ENCODE measurements at places on chromosomes 7 and 10.

GRCh38 chr7:36291387-36292316 lies 98.0 kb upstream of the ANLN start:
- peak; percentile 41 for DNase-seq

DNA sequence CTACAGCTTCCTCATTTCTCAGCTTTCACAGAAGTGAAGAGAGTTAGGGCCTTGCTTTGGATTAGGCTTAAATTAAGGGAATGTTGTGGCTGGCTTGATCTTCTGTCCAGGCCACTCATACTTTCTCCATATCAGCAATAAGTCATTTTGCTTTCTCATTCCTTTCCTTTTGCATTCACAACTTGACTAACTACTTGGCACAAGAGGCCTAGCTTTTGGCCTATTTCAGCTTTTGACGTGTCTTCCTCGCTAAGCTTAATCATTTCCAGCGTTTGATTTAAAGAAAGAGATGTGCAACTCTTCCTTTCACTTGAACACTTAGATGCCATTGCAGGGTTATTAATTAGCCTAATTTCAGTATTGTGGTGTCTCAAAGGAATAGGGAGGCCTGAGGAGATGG lies 712.0 kb downstream of the INHBA start:
- no peak for DNase-seq

DNA sequence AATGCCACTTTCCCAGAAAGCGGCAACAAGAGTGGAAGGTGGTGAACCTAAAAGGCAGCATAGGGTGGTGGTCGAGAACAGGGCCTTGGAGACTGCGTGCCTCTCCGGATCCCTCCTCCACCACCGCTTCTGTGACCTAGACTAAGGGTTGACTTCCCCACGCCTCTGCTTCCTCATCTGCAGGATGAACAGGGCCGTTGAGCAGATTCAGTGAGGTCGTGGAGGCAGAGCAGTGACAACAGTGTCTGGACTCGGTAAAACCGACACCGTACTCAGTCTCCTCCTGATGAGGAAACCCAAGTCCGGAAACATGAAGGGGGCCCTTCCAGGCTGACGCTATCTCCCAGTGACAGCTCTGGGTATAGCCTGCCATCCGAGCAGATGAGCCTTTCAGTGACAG lies 162.6 kb downstream of the CELF2 start:
- DNase-seq = no peak

GRCh38 chr7:115658223-115658622 lies 372.3 kb downstream of the TFEC start:
- DNase-seq = no peak

DNA sequence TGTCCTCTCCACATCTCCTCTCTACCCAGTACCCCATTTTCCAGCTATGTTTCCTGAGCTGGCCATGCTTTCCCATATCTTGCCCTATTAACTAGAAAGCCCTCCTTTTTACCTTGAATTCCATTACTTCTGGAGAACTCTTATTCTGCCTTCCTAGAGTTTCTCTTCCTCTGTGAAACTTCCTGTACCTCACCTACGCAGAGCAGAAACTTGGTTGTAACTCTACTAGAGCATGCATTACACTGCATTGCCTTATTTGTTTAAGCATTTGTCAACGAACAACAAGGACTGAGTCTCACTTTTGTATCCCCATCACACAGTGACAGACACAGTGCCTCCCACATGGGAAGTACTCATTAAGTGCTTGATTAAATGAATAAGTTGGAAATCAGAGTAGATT lies 36.4 kb downstream of the VCL start:
- DNase-seq = no peak

DNA sequence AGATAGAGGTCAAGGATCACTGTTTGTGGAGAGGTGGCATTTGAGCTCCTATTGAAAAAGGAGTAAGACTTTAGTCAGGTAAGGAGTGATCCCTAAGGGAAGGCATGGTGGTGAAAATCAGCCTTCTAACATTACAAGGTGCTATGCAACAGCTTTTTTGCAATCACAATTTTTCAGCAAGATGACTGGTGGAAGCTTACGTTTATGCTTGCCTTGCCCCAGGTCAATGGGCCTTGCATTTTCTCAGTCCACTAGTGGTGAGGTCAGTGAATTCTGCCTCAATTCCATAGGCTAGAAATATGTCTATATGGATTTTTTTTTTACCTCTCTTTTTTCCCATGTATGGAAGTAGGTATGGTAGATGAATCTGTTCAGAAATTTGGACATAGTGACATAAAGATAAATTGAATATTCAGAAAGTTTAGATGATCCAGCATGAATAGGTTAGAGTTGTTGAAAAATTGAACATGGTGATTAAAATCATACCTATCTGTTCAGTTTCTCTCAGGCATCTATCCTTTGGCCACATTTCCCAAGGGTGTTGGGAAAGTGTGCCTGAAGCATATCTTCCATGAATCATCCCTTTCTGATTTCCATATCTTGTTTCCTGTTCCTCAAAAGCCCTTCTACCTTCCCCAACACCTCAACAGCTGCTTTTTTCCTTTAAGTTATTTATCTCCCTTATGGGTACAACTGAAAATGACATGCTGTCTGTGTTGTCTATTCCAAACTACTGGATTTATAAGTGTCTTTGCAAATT lies 71.9 kb upstream of the PTPRZ1 start:
- no peak for DNase-seq

GRCh38 chr10:29543715-29544114 lies 91.1 kb downstream of the SVIL start:
- DNase-seq = no peak

- DNase-seq = no peak
Observed at GRCh38 chr10:99344715-99345114, 15.6 kb downstream of the CNNM1 start.

- no peak for DNase-seq
Observed at GRCh38 chr10:50381642-50382041, 130.3 kb upstream of the ASAH2 start.
